ENCODE measurements at places on chromosomes 6 and 20. TPM values are rescaled to one million over a fixed set of nuclear protein-coding genes. Genes with fewer than 3 reads are reported as not detected.

Gene CARMIL1
- 6.3 TPM for total RNA-seq

Gene FERMT1
- total RNA-seq = 4.2 TPM

Gene ZBTB12
- total RNA-seq = 2.0 TPM

Gene CPNE5
- 0.63 TPM for total RNA-seq

Gene PSMB8
- 21.6 TPM for total RNA-seq

- DNase-seq = no peak
These were observed 8.5 kb upstream of the MCM3 start for GRCh38 chr6:52293067-52293466.

GRCh38 chr20:4814696-4815252 lies 93.1 kb downstream of the PRND start:
- DNase-seq = no peak

GRCh38 chr6:160972111-160972510 lies 19.5 kb upstream of the MAP3K4 start:
- DNase-seq = peak; percentile 95

GRCh38 chr20:10864076-10864672 lies 190.4 kb upstream of the JAG1 start:
- peak; percentile 50 for DNase-seq

DNA sequence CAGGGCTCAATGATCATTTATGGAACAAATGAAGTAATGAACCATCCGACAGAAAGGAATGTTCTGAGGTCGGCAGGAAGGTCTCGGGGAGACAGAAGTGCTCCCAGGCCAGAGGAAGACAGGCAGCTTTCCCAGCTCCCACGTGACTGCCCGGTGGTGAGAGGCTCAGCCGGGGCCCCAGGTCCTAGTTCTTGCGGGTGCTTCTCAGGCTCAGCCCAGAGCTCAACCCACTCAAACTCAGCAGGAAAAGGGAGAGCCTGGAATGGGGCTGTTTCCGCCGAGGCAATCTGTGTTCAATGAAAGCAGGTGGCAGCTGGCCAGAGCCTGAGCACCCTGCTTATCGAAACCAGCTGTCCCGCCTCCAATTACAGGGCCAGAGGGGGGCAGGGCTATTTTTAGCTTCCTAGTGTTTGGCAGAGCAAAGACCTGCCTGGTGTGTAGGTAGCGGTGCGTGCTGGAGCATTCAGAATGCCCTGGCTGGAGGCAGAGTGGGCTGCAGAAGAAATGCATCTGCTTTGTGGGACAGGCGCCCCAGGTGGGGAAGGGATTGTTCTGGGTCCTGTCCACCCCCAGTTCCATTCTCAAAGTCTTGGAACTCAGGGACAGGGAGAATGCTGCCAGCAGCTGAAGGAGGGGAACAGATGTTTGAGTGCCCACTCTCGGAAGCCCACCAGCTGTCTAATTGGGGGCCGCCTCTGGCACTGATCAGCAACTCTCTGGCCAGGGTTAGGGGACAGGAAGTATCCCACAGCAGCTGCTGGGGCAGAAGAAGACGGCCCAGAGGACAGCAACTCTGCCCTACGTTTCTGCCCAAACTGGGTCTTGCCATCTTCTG lies 145.1 kb downstream of the PREX1 start:
- peak; percentile 93 for DNase-seq

- DNase-seq = peak; percentile 80
These were observed 161.4 kb downstream of the TBXT start for GRCh38 chr6:166005944-166006899.

DNA sequence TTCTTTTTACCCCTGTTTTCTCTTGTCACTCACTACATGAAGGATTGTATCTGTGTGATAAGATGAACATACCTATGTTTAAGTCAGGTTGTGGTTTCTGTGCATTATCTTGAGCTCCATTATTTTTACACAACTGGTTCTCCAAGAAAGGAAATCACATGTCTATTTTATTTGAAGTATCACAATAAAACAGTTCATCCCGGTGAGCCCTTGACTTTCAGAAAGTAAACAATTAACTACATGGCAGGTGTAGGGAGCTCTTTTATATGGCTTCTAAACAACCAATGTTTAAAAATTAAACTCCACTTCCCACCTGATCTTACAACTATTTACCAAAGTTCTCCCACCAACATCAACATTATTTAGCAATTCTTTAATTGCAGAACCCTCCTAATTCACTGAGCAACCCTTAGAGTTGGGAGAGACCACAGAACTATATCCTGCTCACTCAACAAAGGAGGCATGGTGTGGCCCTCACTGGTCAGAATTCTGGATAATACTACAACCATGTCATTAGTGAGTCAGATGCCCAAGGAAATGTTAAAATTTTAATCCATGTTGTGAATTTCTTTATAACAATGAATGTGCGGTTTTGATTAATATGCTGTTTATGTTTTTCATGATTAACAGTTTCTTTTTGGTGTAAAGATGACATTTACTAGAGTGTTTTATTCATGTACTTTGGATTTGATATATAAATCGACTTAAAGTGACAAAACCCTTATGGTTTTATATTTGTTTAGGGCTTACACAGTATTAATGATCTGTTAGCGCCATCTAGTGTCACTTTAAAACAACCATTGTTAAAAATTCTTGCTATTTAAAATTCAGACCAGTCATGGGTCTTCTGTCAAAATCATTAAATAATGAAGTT lies 50.0 kb upstream of the SCGN start:
- peak; percentile 77 for DNase-seq

GRCh38 chr6:116355796-116356195 lies 15.0 kb upstream of the DSE start:
- DNase-seq = peak; percentile 6

DNA sequence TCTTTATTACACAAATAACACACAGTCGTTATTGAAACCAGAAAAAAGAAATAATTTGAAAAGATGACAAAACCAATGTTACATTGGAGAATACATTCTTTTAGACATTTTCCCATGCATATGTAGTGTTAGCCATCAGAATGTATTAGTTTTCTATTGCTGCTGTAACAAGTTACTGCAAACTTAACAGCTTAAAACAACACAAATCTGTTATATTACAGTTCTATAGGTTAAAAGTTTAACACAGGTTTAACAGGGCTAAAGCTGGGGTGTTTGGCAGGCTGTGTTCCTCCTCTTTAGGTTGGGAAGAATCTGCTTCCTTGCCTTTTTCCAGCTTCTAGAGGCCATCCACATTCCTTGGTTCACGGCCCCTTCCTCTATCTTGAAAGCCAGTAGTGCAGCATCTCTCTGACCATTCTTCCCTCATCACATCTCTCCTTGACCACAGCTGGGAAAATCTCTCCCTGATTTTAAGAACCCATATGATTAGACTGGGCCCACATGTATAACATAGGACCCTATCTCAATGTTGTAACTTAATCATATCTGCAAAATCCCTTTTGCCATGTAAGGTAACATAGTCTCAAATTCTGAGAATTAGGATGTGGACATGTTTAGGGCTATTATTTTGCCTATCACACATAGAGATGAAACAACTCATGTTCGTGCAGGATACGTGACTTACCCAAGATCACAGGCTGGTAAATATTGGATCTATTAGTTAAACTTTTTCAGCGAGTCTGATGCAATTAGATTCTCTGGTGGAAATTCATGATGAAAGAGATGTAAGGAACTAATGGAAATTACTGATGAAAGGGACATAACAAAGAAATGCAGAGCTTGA lies 145.4 kb upstream of the TMEM170B start:
- DNase-seq = no peak

DNA sequence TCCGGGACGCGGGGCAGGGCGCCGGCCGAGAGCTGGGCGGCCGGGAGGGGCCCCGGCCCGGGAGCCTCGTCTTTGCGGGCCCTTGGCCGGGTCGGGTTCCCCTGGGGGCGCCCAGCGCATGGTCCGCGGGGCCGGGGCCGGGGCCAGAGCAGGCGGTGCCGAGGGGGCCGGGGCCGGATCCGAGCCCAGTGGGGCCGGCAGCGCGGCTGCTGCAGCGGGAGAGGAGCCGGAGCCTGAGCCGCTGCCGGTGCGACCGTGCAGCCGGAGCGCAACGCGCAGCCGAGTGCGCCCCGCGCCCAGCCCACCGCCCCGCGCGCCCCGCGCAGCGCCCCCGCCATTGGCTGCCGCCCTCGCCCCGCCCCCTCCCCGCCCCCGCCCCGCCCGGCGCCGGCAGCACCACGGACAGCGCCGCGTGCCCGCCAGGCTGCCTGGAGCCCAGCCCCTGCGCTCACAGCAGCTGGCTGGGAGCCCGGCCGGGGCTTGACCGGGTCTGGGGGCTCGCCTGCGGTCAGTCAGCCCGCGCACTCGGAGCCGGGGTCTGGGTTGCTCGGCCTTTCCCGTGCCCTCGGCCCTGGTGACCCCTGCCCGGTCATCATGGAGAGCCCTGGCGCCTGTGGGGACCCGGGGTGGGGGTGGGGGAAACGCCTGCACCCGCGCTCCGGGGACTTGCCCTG lies at the start of gene HRH3:
TSS of gene HRH3 (minus strand) at position 287 of the 674 bp plus-strand sequence. CDS start 308 bp downstream, outside the sequence.
- DNase-seq = peak; percentile 52
